Caki2 (cell line): ENCODE measurements at places on chromosomes 12 and 14.

DNA sequence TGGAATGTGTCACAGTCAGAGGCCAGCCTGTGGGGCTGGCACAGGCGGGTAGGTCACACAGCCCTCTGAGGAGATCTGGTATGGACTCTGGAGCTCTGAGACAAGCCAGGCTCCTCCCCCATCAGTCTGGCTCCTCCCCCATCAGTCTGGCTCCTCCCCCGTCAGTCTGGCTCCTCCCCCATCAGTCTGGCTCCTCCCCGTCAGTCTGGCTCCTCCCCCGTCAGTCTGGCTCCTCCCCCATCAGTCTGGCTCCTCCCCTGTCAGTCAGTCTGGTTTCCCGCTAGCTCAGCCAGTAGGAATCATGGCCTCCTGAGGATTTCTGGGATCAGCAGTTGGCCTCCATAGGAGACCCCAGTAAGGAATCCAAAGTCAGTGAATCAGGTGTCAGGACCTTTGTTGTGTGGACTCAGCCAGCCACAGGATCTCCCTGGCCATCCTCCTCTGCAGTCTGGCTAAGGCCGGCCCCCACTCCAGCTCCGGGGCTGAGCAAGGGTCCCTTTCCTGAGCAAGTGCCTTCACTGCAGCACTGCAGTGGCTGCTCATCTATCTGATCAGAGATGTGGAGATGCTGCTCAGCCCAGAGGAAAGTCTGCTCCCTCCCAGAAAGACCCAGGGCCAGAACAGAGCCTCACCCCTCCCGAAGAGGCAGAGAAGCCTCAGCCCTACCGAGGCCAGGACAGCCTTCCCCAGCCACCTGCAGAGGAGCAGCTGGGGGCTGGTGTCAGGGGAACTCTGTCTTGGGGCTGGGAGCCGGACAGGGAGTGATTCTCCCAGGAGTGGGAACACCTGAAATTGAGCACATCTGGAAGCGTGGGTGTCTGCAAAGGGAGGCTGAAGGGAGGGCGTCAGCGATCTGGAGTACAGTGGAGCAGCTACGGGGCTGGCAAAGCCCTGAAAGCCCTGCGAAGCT lies 35.7 kb downstream of the IQSEC3 start:
- DNase-seq: peak; percentile 10

DNA sequence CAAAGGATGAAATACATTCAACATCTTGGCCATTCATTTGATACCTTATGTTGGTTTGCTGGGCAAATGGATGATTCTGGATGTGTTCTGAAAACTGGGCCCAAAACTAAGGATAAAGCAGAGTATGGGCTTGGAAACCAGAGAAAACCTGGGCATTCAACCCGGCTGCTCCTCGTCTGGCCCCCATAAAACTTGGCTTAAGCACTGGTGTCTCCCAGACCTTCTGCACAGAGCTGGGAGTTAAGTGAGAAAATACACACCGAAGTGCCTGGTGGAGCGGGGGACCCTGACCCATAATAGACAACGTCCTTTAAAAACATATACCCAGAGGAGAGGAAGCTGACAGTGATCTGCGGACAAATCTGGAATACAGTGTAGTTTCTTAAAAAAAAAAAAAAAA lies 112.5 kb downstream of the FOXN3 start:
- DNase-seq: no peak

- DNase-seq: no peak
These were observed 48.2 kb downstream of the MBIP start for GRCh38 chr14:36271939-36272907.

DNA sequence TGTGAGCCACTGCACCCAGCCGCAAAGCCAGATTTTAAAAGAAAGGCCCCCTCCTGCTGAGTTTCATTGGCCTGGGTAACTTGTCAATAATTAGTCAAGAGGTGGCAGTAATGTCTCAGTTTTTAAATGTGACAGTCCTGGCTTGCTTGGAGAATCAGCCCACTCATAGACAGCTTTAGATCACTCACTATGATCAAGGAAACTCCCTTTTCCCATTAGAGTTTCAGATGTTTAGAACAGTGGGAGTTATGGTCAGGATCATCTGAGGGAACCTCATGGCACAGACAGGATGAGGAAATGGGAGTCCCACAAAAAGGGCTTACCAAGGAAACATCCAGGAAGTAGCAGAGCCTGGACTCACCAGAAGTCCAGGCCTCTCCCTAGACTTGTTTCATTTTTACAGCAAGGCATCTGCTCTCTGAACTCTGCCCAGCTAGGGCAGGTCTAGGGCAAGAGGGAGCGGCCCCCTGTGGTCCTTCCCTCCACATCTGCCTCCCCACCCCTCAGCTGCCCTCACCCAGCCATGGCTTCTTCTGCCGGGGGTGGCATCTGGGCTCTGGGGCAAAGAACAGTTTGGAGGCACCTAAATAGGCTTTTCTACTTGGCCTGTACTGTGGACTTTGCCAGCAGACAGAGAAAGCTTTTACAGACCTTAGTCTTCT lies 11.2 kb downstream of the BCL2L14 start:
- DNase-seq: peak; percentile 70

DNA sequence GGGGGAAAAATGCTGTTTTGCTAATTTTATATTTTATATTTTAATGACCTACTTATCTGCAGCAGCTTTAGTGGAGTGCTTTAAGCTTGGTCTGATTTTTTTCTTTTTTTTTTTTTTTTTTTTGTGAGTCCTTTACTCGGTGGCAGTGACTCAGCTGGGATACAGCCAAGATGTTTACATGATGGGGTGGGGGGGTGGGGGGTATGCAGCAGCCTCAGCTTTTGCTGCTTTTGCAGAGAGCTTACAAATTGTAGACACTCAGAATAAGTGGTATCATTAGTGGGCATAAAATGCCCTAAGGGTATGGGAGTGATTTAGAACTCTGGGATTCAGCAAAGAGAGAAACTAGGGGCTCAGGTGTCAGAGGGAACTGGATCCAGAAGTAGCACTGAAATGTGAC lies 38.2 kb upstream of the ARHGAP5 start:
- no peak for DNase-seq

DNA sequence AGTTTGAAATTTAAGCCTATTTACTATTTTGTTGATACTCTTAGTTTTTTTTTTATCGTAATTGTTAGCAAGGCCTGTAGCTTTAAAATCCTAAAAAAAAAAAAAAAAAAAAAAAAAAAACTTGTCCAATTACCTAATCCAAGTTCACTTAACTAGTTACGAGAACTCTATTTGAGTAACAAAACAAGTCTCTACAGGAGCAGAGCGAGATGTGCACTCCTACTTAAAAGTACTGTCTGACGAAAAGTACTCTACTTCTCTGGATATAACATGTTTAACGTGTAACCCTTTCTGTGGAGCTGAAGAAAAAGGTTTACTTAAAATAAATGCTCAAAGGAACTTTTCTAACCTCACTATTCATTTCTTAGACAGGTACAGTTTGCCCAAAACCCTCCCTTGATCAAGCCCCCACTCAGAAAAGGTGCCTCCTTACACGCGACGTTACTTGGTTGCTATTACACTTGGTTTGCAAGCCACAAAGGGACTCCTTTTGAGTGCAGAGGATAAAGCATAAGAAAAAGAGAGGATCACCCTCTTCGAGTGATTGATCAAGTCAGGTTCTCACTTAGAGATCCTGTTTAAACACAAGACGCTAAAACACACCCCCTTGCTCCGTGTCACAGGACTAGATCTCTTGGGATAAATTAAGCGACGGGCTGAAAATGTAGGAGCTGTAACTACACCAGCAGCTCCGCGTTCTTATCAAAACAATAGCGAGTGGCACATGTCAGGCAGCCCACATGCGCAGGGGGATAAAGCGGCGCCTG lies 2.2 kb downstream of the BAZ1A start:
- no peak for DNase-seq

GRCh38 chr14:106248321-106249192 lies 722.2 kb downstream of the TMEM121 start:
- no peak for DNase-seq

DNA sequence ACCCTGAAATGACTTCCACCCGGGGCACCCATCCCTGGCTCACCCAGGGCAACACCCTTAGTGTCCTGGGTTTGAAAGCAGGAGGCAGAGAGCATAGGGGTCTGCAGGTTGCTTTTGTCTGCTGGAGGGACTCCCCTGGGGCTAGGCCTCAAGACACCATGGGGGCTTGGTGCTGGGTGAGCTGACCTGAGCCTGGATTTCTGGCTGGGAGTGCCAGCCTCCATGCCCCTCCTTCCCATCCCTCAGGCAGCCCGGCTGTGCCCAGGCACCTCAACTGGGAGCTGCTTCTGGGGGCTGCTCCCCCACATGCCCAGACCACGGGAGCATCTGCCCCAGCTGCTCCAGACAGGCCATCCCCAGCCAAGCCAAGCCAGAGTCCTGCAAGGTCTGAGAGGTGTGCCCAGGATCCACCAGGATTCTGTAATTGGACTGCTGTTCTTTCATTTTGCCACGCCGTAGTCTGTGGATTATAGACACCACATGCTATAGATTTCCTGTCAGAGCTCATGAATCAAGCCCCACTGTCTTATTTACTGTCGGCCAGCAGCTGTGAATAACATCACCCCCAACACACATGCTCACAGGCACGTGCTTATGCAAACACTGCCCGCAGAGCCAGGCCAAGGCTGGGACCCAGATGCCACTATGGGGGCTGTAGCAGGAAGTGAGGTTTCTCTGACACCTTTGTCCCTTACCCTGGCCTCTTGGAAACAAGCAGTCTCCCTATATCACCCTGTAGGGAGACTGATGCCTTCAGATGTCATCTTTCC lies 29.4 kb upstream of the ESRRB start:
- DNase-seq: no peak

- DNase-seq: no peak
These were observed 20.4 kb downstream of the TTC9 start for GRCh38 chr14:70662080-70662479.
